Posterior cingulate gyrus (tissue), 11 donors: ENCODE measurements at places on chromosomes 7 and 10.

DNA sequence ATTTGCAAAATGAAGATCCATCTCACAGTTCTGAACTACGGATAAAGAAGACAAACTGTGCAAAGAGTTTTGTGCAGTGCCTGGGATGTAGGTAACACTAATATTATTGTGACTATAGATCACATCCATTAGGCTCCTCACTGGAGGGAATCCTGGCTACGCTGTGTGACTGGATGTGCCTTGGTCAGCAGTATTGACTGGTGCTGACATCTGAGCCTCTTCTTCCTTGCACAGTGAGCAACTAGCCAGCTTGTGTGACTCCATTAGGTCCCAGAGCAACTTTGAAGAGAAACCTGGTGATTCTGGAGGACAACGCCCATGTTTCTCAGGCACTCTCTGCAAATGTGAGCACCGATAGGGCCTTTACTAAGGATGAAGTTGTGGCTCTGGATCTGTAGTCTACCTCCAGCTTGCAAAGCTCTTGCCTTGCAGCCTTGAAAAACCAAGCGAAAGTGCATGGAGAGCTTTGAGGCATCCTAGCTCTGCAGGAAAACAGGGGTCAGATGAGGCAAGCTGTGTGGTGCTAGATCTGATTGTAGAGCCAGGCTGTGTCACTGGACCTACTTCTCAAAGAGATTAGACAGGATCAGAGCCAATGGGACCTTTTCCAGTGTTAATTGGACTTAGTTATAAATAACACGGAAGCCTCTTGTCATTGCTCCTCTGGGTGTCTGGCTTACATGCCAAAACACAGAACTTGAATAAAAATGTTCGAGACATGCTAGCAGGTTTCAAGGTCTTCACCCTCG, 303.6 kb upstream of the LYZL1 start:
- DNase-seq, result no peak

GRCh38 chr10:95635319-95635733, 21.2 kb downstream of the ALDH18A1 start:
- no peak for DNase-seq

- no peak for DNase-seq
Observed at GRCh38 chr7:155962191-155962967, 150.1 kb upstream of the SHH start.

DNA sequence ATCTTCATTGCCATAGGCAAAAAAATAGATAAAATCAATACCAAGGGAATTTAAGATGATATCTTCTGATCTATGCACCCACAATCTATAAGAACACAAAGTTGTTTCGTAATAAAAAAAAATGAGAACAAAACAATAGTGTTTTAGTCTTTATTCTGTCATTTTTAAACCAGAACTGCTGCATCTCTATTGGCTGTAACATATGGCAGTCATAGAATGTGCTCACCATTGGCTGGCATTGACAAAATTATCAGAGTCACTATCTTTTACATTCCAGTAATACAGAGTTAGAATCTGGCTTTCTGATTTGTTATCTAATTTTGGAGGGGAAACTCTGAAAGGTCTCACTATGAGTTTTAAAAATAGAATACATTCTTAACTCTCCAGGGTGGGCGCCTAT, 138.6 kb upstream of the CCDC6 start:
- no peak for DNase-seq

DNA sequence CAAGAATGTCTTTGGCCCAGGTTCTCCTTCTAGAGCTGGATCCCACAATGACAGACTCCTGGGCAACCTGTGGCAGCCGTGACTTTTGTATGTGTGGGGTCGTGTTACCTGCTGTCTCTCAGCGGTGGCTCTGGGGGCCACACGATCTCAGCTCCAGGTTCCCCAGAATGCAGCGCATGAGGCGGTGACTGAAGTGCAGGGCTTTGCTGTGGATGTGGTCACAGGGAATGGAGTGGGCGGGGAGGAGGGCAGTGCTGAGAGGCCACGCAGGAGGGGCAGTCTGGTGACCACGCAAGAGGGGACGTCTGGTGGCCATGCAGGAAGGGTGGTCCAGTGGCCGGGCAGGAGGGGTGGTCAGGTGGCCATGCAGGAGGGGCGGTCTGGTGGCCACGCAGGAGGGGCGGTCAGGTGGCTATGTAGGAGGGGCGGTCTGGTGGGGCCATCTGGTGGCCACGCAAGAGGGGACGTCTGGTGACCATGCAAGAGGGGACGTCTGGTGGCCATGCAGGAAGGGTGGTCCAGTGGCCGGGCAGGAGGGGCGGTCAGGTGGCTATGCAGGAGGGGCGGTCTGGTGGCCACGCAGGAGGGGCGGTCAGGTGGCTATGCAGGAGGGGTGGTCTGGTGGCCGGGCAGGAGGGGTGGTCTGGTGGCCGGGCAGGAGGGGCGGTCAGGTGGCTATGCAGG, 112.7 kb downstream of the ACTR3B start:
- no peak for DNase-seq
